Glomerular endothelial cell (primary cell): ENCODE measurements at places on chromosomes 13 and 19. TPM values are rescaled to one million over a fixed set of nuclear protein-coding genes. Genes with fewer than 3 reads are reported as not detected.

- DNase-seq = no peak
Observed at GRCh38 chr19:35512831-35513627, 420 bp downstream of the DMKN start.

GRCh38 chr13:66483712-66484111 lies 746.4 kb downstream of the PCDH9 start:
- no peak for DNase-seq

The TJP3 gene
- not detected in 2 replicates for total RNA-seq

- no peak for DNase-seq
Observed at GRCh38 chr13:112926003-112926402, 43.0 kb upstream of the MCF2L start.

DNA sequence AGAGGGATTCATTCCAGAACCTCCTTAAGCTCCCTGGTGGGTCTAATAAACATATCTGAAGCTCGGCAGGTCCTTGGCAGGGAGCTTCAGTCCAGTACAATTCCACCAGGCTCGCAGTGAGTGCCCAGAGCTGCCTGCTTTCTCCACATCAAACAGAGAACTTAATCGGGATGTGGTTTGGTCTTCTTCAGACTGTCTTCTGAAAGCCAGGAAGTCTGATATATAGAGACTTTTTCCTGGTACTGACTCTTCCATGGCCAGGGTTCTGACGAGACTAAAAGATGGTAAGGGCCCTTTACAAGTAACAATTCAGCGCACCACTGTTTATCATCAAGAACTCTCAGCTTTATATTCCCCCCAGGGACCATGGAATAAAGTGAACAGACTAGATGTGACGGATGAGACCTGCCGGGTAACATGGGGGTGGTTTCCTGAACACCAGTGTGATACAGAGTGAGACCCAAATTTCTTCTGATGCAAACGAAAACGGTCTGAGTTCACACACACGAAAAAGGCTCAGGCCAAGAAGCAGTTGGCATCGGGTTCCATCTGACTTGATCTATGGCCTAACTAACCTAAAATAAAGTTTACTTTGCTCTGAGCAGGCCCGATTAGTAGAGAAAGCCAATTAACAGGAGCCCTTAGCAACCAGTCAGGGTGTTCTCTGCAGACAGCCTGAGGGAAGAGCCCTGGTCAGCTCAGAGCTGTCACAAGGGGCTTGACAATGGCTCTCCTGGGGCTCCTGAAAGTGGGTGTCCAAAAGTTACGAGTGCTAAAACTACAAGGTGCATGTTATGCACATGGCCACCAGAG lies 29.0 kb downstream of the RANBP3 start:
- no peak for DNase-seq

GRCh38 chr13:112605531-112605990 lies 17.6 kb upstream of the TUBGCP3 start:
- DNase-seq = no peak

The TBXA2R gene
- 1.9 and 2.7 TPM in 2 replicates for total RNA-seq

DNA sequence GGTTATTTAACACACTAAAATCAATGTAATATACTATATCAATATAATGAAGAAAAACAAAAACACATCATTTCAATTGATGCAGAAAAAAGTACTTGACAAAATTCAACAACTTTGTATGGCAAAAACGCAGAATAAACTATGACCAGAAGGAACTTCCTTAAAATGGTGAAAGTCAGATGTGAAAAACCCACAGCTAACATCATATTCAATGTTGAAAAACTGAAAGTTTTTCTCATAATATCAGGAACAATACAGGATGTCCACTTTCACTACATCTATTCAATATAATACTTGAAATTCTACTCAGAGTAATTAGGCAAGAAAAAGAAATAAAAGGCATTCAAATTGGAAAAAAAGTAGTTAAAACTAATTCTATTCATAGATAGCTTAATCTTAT lies 50.3 kb downstream of the SPRY2 start:
- no peak for DNase-seq

The C19orf33 gene
- 24.3 and 37.2 TPM in 2 replicates for total RNA-seq

DNA sequence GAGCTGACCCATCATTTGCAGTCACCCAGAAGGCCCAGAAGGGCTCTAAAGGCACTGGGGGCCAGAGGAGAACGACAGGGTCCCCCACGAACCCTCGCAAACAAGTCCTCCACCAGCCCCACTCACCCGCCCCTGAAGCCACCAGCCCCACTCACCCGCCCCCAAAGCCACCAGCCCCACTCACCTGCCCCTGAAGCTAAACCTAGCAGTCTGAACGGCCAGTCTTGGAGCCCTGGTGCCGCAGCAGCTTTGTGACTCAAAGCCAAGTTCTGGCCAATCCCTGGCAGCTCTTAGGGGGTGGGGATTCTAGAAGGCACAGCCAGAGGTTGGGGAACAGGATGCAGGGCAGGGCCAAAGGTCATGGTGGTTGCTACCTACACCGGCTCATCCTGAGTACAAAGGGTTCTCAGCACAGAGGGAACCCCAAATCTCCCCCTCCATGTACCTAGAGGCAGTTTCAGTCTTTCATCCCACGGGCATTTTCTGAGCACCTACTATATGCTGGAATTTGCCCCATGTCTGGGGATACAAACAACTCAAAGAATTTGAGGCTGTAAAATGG lies at the start of gene IQCN:
Gene IQCN, minus strand, starts transcription at position 234 of the 562 bp plus-strand sequence. CDS start 4,974 bp downstream, outside the sequence.
- DNase-seq = no peak

GRCh38 chr13:32638739-32639138 lies 52.5 kb downstream of the PDS5B start:
- no peak for DNase-seq

- no peak for DNase-seq
Observed at GRCh38 chr19:5774921-5775320, 9.6 kb downstream of the PRR22 start.

DNA sequence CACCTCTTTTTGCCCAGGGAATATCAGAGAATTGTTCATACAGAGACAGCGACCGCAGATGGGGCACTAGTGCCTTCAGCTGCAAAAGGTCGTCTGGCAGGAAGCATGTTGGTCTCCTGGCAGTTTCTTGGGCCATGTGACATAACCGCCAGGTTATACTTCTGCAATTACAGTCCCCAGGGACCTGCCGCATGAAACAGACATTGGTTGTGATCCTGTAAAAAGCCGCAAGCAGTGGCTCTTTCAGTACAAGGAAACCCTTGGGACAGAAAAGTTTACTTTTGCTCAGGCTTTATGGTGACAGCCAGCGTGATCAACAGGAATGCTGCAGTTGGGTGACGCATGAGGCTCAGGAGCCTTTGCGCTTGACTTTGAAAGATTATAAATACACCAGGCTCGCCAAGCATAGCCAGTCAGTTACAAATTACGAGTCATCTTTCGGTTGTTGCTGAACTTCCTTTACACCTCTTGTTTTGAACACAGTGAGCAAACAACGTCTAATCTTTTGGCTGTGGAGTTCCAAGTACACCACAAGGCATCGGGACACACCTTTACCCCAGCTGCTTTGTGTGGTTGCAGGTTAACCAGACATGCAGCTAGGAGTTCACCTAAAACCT lies 50.5 kb upstream of the UBE2L5 start:
- no peak for DNase-seq

DNA sequence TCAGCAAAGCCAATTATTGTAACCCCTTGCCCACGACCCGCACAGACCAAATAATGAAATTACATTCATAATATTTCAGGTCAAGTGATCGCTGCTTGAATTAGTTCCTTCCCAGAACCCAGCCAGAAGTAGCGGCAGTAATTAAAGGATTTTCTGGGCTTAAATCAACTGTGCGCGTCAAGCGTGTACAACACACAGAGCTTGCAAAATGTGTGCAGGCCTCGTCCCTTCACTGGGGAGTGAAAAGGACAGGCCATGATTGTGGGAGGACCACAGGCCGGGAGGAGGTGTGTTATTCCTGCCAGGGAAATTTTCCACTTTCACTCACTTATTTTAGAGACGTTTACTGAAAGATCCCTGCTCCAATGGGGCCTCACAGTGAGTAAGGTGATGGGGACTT lies 84.9 kb downstream of the CHST8 start:
- no peak for DNase-seq

GRCh38 chr19:33201886-33202545 lies 7.9 kb downstream of the LRP3 start:
- no peak for DNase-seq
